Breast epithelium (tissue), 4 donors: ENCODE measurements at places on chromosomes 7 and 10. TPM values are rescaled to one million over a fixed set of nuclear protein-coding genes. Genes with fewer than 3 reads are reported as not detected.

The CD36 gene
- 2,026 TPM for total RNA-seq

DNA sequence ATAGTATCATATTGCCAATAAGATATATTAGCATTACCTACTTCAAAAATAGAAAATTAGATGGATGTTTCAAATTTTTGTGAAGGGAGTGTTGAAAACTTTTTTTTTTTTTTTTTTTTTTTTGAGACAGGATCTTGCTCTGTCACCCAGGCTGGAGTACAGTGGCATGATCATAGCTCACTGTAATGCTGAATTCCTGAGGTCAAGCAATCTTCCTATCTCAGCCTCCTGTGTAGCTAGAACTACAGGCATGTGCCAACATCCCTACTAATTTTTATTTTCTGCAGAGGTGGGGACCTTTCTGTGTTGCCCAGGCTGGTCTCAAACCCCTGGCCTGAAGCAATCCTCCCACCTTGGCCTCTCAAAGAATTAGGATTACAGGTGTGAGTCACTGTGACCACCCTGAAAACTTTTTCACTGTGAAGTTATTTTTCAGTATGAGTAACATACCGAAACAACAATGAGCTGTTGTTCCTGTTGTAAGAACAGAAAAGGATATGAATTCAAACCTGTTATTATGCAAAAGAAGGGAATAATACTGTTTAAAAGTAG lies 266.9 kb downstream of the NEBL start:
- DNase-seq, result no peak

- no peak for DNase-seq
Observed at GRCh38 chr7:120990468-120991118, 2.1 kb downstream of the CPED1 start.

GRCh38 chr7:34158368-34159153 lies 253.2 kb downstream of the BMPER start:
- no peak for DNase-seq

- DNase-seq, result no peak
Observed at GRCh38 chr7:19920705-19921104, 147.3 kb upstream of the TMEM196 start.

DNA sequence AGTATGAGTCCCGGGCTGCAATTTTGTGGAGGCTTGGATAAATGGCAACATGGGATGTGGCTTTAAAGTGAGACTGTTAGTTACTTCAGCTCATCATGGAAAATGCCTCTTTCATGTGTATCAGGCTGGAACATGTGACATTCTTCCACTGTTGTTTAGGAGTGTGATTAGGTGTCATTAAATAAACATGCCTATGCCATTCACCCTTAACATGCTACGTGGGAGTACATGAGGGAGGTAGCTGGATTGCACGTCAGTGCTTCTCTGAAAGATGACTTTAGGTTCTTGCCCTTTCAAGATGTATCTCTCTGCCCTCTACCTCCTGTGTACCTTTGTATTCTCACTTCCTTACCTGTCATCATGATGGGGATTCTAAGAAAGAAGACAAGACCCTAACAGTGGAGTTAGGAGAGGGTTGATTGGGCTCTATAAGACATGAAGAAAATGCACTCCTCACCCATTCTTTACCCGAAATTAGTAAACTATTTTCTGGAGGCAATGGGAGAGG lies 8.9 kb downstream of the AKR1E2 start:
- no peak for DNase-seq

- no peak for DNase-seq
Observed at GRCh38 chr10:112605063-112605462, 158.0 kb downstream of the VTI1A start.
